LoVo (cell line): ENCODE measurements at places on chromosomes 11 and 22.

- DNase-seq, result no peak
Observed at GRCh38 chr11:102664001-102664752, 39.0 kb upstream of the MMP20 start.

DNA sequence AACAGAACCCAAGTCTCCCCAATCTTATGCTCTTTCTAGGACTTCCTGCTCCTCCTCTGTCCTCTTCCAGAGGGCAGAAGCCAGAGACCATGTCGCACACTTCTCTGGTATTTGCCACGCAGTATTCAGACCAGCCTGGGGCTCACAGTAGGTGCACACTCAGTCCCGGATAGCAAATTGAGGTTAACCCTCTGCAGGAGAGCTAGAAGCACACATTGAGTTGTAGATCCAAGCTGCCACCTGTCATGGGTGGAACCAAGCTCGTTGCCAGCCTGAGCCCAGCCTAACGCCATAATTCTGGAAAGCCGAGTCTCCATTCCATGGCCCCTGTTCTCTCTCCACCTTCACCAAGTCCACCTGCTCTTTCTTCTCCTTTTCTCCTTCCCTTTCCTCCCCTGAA is 562.1 kb downstream of the BUD13 start:
- no peak for DNase-seq

- no peak for DNase-seq
Observed at GRCh38 chr11:69320326-69320725, 26.4 kb downstream of the MYEOV start.

GRCh38 chr11:126084608-126084912 is 21.9 kb upstream of the CDON start:
- no peak for DNase-seq

DNA sequence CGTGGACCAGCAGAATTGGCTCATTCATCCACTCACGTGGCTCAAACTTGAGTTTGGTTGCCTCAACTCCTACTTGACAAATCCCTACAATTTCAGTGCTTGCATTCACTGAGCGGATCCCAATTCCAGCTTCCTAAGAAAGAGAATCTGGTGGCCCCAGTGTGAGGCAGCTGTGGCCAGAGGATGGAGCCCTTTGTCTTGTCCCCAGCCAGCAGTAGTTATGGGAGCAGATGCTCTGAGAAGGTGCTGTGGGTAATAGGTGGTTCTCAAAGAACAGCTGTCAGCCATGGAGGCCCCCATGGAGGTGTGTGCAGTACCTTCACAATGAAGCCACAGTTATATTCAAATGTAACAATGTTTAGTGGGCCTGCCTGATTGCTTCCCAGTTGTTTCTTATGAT is 39.3 kb downstream of the KREMEN1 start:
- DNase-seq, result no peak

GRCh38 chr11:97756571-97757335 is 1264.0 kb upstream of the CNTN5 start:
- DNase-seq, result no peak

GRCh38 chr11:78535027-78535426 is 39.6 kb downstream of the NARS2 start:
- no peak for DNase-seq

DNA sequence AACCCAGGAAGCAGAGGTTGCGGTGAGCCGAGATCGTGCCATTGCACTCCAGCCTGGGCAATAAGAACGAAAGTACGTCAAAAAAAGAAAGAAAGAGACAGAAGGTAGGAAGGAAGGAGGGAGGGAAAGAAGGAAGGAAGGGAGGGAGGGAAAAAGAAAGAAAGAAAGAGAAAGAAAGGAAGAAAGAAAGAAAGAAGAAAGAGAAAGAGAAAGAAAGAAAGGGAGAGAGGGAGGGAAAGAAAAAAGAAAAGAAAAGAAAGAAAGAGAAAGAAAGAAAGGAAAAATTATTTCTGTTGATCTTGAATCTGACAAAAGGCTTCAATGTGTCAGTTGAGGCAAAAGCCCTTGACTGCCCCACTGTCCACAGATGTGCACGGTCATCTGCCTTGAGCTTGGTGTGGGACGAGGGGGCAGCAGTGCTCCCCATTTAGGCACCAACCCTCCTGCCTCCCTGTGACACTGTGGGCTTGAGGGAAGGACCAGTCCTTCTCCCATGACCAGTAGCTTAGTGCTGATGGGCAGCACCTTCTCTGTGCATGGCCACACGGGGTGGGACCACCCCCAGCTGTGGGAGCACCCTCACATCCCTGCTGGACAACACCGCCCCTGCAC is 24.4 kb downstream of the KCTD17 start:
- no peak for DNase-seq

GRCh38 chr11:59960502-59961381 is 3.1 kb upstream of the OOSP4A start:
- DNase-seq, result no peak

DNA sequence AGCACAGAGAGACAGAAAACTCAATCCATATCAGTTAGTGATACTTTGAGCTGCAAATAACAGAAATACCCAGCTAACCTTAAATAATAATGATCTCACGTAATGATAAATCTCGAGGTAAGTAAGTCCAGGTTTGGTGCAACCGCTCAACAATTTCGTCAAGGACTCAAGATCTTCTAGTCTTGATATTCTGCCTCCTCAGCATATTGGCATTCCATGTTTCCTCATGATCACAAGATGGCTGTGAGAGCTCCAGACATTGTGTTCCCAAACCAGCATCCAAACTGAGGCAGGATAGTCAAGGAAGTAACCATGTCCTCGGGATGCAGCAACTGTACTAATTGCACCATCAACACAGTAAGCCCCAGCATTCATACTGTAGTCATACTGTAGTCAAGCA is 7.5 kb upstream of the LARGE1 start:
- DNase-seq, result no peak

DNA sequence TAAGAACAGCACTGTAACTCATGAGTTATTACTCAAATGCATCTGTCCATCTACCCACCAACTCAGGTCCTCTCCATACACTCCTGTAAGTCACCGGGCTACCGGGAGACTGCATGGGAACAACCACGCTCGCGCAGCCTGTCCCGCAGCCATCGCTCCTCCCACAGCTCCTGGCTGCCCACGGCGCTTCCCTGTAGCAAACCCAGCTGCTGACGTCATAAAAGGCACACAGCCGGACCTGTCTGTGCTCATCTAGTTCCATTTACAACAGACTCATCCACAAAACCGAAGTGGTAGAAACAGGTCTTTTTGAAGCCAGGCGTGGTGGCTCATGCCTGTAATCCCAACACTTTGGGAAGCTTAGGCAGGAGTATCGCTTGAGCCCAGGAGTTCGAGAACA is 23.4 kb upstream of the PACSIN2 start:
- DNase-seq, result no peak

DNA sequence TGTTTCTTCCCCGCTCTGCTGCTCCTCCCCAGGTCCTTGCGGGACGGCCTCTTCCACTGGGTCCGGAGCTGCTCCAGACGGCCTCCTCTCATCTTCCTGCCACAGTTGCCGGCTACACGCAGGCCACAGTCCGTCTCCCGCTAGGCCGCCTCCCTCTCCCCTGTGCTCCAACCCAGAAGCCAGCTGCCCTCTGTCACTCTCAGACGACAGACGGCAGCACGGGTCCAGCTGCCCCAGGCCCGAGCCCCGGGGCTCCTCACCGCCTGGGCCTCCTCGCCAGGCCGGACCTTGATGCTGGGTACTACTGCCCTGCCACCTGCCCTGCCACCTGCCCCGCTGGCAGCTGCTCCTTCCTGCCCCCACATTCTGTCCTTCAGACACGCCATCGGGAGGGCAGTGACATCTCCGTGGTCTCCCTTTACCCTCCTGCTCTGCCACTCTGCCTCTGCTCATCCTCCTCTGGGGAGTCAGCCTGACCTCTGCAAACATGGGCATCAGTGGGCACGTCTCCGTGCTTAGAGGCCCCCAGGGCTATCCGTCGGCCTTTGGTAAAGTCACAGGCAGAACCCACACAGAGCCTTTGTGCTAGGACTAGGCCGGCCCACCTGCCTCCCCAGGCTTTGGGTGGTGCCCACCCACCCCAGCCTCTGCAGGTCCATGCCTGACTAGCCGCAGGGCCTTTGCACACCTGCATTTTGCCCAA is 43.1 kb upstream of the TH start:
- DNase-seq, result no peak

GRCh38 chr11:59678118-59678812 is 9.4 kb upstream of the PATL1 start:
- no peak for DNase-seq

GRCh38 chr11:102500829-102501228 is 29.7 kb downstream of the MMP7 start:
- no peak for DNase-seq

DNA sequence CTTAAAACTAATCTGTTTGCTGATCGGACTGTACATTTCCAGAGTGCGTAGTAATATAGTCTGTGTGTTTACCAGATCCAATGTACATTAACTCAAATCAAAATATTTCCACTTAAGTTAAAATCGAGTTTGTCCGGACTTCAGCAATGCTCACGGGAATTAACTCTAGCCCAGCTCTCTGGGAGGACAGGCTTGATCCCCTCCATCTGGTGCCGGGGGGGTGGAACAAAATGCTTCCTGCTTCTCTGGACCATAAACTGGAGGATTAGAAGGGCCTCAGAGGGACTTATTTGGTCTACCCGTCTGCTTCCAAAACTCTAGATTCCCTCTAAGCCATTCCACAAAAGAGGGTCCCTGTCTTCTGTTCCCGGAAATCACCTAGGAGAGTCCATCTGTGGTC is 511.2 kb downstream of the BUD13 start:
- DNase-seq, result no peak

GRCh38 chr11:95586155-95586554 is 203.4 kb downstream of the FAM76B start:
- no peak for DNase-seq

DNA sequence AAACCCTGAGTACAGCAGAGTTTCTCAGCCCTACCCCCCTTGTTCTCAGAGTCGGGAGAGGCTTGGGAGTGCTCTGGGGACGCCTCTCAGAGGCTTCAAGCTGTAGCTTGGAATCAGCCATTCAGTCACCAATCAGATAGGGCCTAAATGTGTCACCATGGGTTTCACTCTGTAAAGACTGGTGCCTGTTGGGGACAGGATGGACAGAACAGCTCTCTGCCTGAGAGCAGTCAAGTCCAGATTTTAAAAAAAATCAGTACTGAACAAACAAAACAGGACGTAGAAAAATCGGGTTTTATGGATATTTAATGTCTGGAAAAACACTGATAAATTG is 1.3 kb downstream of the FADD start:
- no peak for DNase-seq

DNA sequence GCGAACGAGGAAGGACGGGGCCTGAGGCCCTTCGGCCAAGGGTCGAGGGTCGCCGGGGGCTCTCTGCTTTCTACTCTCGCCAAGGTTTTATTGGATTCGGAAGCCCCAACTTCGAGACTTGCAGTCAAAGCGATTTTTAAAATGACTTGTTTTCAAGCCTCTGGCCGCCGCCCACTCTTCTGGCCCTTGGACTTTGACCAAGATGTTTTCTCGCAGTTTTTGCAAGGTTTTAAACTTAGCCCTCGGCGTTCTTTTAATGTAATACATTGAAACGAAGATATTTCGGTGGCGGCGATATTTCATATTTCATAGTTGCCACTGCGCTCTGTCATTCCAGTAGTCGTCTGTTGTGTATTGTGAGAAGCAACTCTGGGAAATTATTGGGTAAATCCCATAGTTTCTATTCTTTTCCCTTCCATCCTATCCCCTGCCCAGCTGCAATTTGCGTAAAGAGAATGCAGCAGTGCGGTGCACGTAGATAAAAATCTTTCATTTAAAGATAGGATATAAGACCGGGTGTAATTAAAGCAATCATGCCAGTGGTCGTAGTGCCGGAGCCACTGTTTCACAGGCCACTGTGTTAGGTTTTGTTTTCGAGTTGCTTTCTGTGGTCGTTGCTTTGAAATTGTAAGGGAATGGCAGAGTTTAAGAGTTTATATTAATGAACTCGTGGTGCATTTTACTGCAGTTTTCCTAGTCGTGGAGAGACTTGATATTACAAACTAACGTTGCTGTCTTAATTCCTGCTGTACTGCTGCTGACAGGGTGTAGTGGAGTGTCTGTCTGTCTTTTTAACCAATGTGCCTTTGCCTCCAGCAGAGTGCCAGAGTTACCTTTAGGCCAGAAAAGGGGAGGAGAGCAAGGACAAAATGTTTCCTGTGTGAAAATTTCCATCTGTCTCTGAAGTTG is 702 bp downstream of the BIRC2 start:
- peak; percentile 36 for DNase-seq

GRCh38 chr11:69593851-69594250 is 47.1 kb upstream of the CCND1 start:
- no peak for DNase-seq

GRCh38 chr11:70397983-70398833 is at the start of gene CTTN:
Gene CTTN (plus strand): TSS chr11:70398529. CDS start chr11:70407298, 8,769 bp downstream.
- DNase-seq, result peak; percentile 91

DNA sequence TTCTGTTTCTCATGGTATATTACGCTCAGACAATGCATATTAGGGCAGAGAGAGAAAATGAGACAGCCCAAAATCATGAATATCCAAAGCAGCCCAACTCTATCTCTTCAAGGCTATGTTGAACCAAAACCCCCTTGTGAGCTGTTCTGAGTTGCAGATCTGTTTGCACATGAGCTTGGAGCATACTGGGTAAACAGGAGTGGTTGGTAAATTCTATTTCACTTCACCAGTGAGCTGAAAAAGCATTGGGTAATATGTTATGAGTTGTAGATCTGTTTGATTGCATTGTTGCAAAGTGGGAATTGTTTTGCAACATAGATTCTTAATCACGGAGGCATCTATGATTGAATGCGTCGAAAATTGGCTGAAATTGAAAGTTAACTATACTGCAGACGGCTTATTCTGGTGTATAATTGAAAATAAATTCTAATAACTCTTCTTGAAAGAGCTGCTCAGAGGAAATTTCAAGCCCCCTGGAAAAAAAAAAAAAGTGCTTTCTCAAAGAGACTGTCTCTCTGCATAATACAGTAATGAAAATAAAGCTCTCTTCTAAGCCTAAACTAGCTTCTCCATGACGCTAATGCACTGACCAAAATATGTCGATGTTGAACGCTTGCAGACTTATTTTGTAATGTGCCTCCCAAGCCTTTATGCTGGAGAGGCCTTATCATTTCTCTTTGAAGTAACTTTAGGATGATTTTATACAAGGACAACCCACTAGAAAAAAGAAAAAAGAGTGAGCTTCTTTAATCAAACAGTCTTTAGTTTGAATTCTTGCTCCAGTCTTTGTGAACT is 263.7 kb downstream of the NTM start:
- no peak for DNase-seq

GRCh38 chr22:38429499-38430068 is 25.4 kb downstream of the KCNJ4 start:
- DNase-seq, result no peak

DNA sequence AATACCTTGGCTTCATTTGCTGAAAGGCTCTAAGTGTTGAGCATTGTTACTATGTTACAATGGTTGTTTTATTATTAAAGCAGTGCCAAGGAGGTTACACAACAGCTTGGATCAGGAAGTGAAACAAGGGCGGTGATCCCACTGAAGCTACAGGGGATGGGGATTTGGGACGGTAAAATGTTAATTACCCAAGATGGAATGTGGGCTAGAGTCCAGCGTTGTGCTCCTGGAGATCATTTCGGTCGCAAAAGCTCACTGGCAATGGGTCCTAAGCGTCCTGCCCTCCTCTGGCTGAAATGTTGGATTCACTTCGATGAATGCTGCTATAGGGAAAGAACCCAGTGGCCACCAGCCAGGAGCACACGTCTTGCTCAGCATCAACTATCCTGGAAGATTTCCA is 48.3 kb downstream of the FAM83F start:
- peak; percentile 67 for DNase-seq

GRCh38 chr11:130318031-130318673 is 3.4 kb upstream of the ZBTB44 start:
- no peak for DNase-seq
